Bone marrow (tissue), 2 donors: ENCODE measurements at places on chromosomes 16 and 17.

- DNase-seq, result no peak
Measured at GRCh38 chr17:9271989-9272388, 250.7 kb downstream of the NTN1 start.

DNA sequence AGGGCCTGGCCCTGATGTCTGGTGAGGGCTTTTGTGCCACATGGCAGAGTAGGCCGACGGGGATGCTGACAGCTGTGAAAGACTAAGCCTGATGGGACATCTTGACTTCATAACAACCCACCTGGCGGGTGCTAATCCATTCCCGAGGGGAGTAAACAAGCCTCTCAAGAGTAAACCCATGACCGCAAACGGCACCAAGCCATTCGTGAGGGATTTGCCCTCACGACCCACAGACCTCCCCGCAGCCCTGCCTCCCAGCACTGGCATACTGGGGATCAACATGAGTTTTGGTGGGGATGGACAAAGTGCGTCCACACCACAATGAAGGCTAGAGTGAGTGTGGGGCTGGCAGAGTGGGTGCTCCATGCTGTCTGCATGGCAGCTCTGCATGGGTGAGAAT, 11.7 kb downstream of the RNF213 start:
- no peak for DNase-seq

- no peak for DNase-seq
Measured at GRCh38 chr16:75024594-75024993, 25.8 kb downstream of the ZNRF1 start.

GRCh38 chr17:2396192-2396567, 4.7 kb downstream of the MNT start:
- no peak for DNase-seq

GRCh38 chr16:79758615-79759346, 158.2 kb upstream of the MAF start:
- DNase-seq, result no peak

DNA sequence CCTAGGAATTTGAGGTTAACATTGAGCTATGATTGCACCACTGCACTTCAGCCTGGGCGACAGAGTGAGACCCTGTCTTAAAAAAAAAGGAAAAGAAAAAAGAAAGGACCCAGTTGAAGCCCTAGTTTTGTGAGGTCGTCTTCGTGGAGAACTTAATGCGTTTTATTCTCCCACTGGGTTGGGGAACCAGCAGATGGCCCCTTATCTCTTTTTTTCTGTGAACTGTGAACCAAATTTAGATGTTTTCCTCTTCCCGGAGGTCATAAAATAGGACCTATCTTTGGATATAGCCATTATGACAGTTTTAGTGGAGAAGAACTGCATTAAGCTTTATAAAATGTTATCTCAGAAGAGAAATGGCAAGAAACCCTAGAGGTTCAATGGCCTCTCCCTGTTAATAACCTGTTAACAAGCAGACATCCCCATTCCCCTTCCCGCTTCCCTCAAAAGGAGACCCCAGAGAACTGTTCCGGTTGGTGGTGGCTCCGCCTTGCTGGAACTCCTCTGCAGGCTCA, 23.5 kb downstream of the KIAA0513 start:
- no peak for DNase-seq

- DNase-seq, result no peak
Measured at GRCh38 chr16:85888405-85889331, 10.3 kb upstream of the IRF8 start.
